ENCODE measurements at places on chromosomes 3 and 15.

- DNase-seq: no peak
Observed at GRCh38 chr3:51224283-51224682, 160.8 kb upstream of the MANF start.

- no peak for DNase-seq
Observed at GRCh38 chr15:57356178-57356577, 20.1 kb upstream of the CGNL1 start.

DNA sequence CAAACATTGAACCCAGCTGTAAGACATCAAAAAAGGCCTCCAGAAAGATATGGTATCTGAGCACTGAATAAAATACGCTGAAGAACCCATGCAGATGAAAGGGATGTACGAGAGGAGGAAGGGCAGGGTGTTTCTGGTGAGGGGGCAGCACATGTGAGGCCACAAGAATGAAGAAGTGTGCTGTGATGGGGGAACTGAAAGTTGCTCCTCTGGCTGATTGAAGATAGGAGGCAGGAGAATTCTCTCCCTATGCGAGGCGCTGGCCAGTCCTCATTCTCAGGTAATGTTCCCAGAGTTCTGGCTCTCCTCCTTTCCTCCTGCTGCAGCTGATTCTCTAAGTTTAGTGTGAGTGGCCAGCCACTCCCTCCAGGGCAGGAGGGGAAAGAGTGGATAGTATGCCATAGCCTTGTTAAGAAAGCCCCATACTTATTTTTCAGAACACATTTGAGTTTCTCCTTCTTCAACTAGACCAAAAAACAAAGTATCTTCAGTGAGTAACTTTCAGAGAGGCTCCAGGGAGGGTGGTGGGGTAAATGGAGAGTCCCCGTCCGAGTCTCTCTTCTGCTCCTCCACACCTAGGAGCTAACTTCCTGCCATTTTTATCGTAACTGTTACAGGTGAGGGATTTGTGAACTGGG is 26.9 kb upstream of the MYO1E start:
- no peak for DNase-seq

DNA sequence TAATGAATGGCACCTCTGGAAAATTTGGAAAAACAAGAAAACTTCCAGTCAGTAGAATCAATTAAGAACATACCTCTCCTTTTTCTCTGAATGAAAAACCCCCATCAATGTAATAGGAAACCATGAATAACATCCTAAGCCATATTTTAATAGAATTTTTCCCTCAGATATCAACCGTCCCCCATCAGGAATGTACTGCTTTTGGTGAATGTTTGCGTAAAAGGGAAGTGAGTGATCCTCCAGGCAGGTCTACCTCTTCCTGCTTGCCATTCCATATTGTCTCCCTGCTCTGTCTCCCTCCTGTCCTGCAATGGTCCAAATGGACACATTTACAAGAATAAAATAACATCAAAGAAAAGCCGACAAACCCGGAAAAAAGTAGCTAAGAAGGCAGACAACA is 30.8 kb downstream of the LAMP3 start:
- DNase-seq: no peak

DNA sequence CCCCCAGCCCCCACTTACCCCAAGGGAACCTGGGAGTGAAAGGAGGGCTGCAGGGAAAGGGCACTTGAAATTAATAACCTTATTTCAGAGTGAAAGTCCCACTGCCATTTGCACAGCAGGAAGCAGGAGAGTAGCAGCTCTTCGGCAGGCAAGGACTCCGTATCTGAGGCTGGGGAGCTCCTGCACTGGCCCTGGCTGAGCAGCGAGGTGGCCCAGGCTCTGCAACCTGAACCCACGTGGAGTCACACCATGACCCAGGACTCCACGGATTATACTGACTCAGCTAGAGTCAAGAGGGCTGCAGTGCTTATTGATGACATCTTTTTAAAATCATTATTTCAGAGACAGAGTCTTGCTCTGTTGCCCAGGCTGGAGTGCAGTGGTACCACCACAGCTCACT is 214.5 kb downstream of the XXYLT1 start:
- no peak for DNase-seq

DNA sequence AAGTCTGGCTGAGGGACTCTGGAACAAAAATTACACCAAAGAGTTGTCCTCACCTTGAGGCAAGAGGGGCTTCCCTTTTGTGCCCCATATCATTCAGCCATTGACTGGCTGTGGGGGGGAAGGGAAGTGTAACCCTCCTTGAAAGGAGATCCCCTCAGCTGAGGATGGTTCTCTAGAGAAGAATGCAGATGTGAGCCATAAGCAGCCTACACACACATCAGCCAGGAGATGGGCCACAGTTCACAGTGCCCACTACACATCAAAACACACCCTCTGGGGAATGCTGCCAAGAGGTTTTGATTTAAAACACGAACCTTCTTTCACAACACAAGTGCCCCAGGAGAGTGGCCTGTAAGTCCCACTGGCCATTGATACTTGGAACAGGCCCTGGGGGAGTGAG is 231.2 kb upstream of the CTDSPL start:
- no peak for DNase-seq

DNA sequence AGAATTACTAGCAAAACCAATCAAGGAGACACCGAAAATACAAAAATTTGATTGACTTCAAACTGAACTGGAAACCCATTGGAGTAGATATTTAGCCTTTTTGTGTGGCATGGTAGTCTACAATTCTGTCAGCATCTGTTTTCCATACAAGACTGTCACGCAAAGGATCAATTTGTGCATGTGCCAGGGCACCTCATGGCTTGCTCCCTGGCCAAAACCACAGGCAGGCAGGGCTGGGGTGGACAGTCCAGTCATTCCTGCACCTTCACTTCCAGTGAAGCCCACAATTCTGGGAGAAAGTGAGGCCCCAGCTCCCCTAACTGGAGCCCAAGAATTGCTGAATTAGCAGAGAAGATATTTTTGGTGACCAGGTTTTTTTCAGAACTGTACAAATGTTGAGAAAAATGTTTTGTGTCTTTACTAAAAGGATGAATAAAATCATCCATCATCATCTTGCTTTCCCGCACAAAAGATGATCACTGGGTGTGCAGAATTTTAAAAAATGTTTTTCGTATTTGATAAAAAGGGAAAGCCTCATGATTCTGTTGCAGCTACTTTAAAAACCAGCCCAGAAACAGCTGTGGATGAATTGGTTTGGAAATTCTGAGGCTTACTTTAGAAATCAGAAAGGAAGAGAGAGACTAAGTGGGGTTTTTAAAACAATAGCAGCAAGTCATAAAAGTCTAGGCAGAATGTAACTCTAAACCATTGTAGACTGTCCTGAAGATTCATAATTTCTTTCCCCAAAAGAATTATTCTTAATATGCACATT is 86.4 kb downstream of the PCCB start:
- DNase-seq: no peak

GRCh38 chr3:187802203-187802927 is 57.1 kb upstream of the BCL6 start:
- DNase-seq: no peak

DNA sequence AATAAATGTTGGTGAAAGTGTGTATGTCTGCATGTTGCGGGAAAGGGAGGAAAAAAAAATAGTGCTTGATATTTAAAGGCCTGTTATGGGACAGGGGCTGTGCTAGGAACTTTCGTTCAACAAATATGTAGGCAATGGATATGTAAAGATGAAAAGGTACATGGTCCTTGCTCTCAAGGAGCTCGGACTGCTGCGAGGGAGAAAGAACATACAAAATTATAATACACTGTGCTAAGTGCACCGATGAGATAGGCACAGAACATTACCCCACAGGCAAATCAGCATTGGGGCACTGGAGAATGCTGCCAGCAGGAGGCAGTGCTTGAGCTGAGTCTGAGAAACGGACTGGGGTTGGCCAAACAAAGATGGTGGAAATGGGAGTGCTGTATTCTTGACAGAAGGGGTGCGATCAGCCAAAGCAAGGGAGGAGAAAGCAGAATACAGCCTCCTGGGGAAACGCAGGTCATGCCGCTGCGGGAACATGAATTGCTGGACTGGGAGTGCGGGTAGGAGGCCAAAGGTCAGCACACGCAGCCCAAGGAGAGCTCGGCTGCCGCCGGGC is 649 bp downstream of the C15orf40 start:
- DNase-seq: peak; percentile 71

DNA sequence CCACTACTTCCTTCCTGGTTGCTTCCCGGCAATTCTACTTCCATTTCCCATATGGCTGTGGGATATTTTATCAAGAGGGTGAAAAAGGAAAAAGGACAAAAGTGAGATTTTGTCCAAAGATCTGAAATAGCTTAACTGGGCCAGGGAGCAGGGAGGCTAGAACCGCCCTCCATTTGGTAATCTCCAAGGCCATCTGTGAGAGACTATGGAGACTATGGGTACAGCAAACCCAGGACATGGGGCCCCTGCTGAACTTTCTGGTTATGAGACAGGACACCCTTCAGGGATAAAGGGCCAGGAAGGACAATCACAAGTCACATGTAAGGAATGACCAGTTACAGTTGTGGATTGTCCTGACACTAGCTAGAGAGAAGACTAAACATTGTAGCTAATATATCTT is 24.3 kb downstream of the ZSCAN2 start:
- no peak for DNase-seq

- no peak for DNase-seq
Observed at GRCh38 chr3:40780925-40781406, 256.2 kb downstream of the ZNF621 start.

GRCh38 chr15:100889385-100890050 is 9.9 kb downstream of the ALDH1A3 start:
- DNase-seq: no peak

- no peak for DNase-seq
Observed at GRCh38 chr15:53808058-53808706, 48.7 kb upstream of the WDR72 start.

- DNase-seq: no peak
Observed at GRCh38 chr3:134237454-134238145, 13.1 kb downstream of the RYK start.

- peak; percentile 16 for DNase-seq
Observed at GRCh38 chr3:42755681-42756578, 17.1 kb downstream of the CCDC13 start.

GRCh38 chr3:86748015-86748414 is 242.9 kb downstream of the VGLL3 start:
- DNase-seq: no peak

- DNase-seq: peak; percentile 92
Observed at GRCh38 chr15:74614744-74615507, 710 bp upstream of the CLK3 start.

- no peak for DNase-seq
Observed at GRCh38 chr3:188812198-188812597, 359.6 kb upstream of the TPRG1 start.

- no peak for DNase-seq
Observed at GRCh38 chr15:57323806-57324589, 52.3 kb upstream of the CGNL1 start.

- no peak for DNase-seq
Observed at GRCh38 chr15:99630607-99631131, 64.9 kb downstream of the MEF2A start.

- DNase-seq: no peak
Observed at GRCh38 chr3:138898301-138898700, 48.6 kb downstream of the FOXL2 start.

DNA sequence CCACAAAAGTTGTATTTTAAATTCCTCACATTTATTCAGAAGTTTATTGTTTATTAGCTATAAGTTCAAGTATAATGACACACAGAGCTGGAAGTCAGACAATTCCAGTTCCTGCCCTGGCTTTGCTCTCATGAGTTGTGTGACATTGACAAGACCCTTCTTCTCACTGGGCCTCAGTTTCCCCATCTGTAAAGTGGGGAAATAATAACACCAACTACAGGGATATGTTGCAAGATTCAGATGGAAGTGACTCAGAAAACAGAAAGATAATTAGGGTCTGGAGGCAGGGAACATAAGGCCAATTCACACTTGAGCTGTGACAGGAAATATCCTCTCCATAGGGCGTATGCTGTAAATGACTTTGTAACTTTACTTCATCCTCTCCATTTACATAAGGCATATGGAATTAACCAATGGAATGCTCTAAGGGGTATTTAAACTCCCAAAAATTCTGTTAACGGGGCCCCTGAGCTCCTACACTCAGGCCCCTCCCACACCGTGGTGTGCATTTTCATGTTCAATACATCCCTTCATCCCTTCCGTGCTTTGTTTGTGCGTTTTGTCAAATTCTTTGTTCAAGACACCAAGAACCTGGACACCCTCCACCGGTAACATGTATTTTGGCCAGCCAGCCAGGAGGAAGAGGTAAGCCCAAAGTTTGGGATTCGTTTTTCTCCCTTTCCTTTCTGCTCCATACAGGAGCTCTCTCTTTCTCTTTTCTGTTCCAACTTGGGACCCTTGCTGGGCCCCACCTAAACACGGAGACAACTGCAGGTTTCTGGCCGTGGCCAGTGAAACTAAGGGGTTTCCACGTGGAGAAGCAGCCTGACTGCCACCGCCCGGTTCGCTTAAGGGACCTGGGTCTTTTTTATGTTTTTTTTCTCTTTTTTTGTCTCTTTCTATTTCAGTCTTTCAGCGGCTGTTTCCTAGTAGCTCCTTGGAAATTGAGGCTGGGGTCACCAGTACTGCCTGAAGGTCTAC is 16.9 kb downstream of the CYP11A1 start:
- no peak for DNase-seq

GRCh38 chr3:54621184-54621583 is 306.7 kb downstream of the LRTM1 start:
- no peak for DNase-seq

DNA sequence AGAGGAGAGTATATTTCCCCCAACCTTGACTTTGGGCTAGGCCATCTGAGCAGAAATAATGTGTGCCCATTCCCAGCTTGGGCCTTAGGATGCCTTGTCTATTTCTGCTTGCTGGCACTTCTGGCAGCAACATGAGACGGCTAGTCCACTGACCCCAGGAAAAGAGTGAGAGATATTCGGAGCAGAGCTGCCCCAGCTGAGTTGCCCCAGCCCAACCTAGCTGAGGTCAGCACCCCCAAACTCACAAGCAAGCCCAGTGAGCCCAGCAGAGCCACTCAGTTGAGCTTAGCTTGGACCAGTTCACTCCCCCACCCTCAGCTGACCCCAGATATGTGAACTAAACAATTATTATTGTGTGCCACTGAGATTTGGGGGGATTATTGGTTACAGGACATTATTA is 20.2 kb downstream of the ITGA11 start:
- no peak for DNase-seq

DNA sequence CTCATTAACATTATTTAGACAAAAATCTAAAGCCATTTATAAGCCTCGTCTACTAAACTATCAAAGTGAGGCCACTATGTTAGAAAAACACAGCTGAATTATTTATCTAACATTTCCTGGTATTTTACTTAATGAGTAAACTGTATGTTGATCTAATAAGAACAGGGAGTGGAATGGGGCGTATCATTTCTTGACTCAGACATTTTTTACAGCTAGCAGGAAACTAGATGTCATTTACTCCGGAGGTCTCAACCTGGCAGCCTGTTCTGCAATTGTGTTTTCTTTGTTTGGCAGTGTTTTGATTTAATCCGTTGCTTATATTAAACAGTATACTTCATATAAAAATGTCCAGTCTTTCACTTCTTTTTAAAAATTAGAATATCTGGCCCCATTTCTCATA is 79.1 kb upstream of the ABI3BP start:
- no peak for DNase-seq

Data from CD4-positive, alpha-beta memory T cell (primary cell).